Astrocyte of the hippocampus (primary cell): ENCODE measurements at places on chromosomes 13 and 19.

- DNase-seq: peak; percentile 26
These were observed 5.4 kb upstream of the MTRF1 start for GRCh38 chr13:41268764-41269163.

DNA sequence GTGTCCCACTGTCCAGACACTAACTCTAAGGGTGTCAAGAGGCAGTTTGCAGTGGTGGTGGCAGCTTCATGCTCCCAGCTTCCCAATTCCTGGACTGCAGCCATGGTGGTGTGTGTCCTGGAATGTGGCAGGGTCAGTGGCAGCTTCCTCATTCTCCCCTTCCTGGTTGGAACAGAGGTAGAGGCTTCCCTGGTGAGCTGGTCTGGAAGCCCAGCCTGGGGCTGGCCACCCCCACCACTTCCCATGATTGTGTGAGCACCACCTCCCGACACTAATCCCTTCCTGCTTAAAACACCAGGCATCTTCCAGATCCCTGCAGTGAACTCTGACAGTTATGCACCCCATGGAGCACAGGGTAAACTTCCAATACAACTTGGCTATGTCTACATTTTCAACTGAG lies 134.9 kb downstream of the RAP2A start:
- no peak for DNase-seq

- DNase-seq: peak; percentile 99
These were observed 11.6 kb upstream of the OR1M1 start for GRCh38 chr19:9075064-9075949.

DNA sequence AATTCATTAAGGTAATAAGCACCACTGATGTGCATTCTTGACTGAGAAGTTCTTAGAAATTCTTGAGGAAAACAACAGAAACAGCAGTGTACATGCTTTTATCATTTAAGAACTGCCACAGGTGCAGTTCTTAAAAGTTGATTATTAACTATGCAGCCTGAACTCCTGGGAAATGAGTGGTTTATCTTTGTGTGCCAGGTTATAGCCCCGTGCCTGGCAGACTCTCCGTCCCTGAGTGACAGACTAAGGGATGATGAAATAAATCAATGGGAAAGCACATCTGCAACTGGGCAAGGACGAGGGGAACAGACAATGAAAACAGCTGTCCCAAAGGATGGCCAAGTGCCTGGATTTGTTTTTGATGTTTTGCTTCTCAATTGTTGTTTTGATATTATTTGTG lies 84.4 kb upstream of the SPATA13 start:
- no peak for DNase-seq

- DNase-seq: no peak
These were observed 1090.9 kb downstream of the PCDH9 start for GRCh38 chr13:66139250-66139649.

GRCh38 chr13:31923134-31923763 lies 108.3 kb upstream of the FRY start:
- no peak for DNase-seq

DNA sequence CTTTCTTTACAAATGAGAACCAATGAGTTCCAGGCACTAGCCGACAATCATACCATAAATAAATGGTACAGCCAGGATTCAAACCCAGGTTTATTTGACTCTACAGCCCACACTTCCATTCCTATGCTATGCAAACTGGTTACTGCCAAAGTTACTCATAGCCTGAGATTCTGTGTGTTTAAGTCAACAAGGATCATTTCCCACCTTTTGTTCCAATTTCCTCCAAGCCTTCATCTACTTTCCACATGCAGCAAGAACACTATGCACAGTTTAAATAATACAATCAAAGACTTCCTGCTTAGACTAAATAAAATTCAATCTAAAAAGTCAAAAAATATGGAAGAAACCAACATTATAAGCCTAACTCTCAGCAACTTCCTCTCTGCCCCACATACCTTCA lies 59.2 kb upstream of the KLF12 start:
- no peak for DNase-seq

DNA sequence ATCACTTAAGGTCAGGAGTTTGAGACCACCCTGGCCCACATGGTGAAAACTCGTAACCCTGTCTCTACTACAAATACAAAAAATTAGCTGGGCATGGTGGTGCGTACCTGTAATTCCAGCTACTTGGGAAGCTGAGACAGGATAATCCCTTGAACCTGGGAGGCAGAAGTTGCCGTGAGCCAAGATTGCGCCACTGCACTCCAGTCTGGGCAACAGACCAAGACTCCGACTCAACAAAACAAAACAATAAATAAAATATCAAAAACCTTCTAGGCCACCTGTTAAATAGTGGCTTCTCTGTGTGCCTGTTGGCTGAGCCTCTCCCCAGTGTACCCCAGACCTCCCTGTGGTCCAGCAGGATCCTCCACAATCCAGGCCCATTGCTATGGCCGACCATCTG lies 3.3 kb upstream of the PSMD8 start:
- DNase-seq: no peak

DNA sequence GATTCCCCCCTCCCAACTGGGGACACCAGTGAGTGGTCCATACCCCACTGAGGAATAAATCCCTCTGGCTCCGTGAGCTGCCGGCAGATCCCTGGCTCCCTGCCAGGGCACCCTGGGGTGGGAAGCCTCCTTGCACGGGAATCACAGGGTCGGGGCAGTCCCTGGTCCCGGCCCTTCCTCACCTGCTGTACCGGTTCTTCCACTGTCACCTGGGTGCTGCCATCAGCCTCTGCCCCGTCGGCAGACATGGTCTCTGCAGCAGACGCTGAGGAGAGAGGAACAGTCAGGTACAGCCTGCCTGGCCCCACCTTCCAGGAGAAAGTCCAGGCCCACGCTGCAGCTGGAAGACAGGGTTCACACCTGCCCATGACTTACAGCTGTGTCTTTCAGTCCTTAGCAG lies 6.3 kb downstream of the PLIN3 start:
- no peak for DNase-seq

- DNase-seq: peak; percentile 13
These were observed 79.1 kb downstream of the ZNF254 start for GRCh38 chr19:24166055-24166454.

- DNase-seq: no peak
These were observed 1174.2 kb downstream of the DIAPH3 start for GRCh38 chr13:58989556-58989955.

GRCh38 chr13:113245849-113246796 lies 36.7 kb downstream of the CUL4A start:
- no peak for DNase-seq
